ENCODE measurements at places on chromosomes 13 and 19.

GRCh38 chr13:35285677-35286076 lies 190.8 kb downstream of the MAB21L1 start:
- no peak for DNase-seq

DNA sequence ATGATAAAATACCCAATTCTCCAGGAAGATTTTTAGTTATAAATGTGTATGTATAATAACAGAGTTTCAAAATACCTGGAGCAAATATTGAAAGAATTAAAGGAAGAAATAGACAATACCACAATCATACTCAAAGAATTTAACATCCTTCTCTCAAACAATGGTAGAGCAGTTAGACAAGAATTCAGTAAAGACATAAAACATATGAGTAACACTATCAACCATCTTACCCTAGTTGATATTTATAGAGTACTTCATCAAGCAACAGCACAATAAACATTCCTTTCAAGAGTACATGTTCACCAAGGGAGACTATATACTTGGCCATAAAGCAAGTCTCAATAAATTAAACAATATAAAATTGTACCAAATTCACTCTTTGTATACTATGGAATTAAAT lies 108.4 kb downstream of the DLEU7 start:
- no peak for DNase-seq

DNA sequence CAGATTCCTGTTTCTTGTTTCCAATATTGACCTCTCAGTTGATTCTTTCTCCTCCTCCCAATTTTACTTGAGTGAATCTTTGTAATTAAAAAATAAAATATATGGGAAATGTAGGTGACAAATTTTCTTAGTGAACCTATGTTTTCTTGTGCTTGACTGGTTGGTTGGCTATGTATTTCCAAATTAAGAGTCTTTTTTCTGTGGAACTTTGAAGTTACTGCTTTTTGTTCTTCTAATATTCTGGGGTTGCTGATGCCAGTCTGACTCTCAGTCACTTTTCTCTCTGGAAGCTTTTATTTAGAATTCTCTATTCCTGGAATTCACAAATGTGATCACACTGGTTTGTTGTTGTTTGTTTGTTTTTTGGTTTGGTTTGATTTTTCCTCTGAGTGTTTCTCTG lies 9.8 kb downstream of the LSM14A start:
- DNase-seq, result no peak

DNA sequence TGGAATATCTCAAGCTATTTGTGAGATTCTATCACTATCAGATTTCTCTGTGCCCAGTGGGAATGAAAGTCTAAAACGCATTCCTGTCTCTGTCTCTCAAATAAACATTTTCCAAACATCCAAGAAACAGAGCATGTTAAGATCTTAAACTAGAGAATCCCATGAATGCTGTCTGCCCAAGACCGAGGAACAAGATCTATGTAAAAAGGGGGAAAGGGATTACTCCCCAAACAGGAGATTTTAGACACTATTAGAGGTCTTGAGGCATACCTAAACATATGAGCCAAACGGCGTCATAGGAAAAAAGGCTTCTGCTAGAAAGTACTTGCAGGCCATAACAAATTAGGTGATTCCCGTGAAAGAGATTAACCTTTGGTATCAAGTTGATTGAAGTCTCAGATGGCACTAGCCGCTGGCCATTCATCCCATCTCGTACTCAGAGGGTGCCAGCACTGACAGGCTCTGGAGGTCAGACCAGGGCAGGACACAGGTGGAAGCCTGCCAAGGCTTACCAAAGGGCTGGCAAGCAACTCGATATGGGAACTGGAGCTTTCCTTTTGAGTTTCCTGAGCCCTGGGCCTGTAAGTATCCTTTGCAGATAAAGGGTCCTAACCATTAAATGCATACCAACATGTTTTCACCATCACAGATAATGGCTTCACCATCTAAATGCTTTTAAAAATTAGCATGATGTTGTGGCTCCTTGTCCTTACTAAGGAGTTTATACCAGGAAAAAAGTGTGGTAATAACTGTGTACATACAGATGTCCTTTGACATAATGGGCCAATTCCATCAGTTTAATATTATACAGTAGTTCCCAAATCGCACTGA lies 225.2 kb downstream of the FOXO1 start:
- DNase-seq, result no peak

DNA sequence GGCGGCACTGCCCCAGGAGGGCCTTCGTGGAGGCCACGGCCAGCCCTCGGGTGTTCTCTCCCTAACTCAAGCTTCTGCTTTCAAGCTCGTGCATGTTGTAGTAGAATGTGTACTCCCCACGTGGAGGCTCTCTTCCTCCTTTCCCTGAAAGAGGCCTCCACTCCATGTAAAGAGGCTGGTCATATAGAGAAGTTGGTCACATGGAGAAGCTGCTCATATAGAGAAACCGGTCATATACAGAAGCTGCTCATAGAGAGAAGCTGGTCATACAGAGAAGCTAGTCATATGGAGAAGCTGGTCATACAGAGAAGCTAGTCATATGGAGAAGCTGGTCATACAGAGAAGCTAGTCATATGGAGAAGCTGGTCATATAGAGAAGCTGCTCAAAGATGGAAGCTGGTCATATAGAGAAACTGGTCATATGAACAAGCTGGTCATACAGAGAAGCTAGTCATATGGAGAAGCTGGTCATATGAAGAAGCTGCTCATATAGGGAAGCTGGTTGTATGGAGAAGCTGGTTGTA lies 152.5 kb downstream of the COL4A1 start:
- DNase-seq, result no peak

- no peak for DNase-seq
Observed at GRCh38 chr13:48144413-48145035, 49.6 kb upstream of the MED4 start.

All from retina (tissue), 1 donor.